ENCODE measurements at places on chromosomes 6 and 20.

DNA sequence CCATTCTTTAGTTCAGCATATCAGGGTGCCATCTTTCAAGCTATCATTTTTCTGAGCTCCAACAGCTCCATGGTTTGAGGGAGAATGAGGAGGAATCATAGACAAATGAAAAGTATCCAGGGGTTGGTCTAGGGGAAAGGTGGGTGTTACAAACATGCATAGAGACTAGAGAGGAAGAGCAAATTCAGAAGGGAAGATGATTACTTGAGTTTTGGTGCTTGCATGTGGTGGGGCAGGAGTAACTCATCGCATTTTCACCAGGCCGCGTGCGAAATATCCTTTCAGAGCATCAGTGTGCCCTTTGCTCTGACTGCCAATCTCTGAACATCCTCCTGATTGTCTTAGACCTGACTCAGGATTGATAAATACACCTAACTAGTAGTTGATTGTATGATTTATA is 7.7 kb upstream of the BICRAL start:
- DNase-seq: no peak

- DNase-seq: no peak
Measured at GRCh38 chr6:92380803-92381601, 1038.4 kb downstream of the EPHA7 start.

DNA sequence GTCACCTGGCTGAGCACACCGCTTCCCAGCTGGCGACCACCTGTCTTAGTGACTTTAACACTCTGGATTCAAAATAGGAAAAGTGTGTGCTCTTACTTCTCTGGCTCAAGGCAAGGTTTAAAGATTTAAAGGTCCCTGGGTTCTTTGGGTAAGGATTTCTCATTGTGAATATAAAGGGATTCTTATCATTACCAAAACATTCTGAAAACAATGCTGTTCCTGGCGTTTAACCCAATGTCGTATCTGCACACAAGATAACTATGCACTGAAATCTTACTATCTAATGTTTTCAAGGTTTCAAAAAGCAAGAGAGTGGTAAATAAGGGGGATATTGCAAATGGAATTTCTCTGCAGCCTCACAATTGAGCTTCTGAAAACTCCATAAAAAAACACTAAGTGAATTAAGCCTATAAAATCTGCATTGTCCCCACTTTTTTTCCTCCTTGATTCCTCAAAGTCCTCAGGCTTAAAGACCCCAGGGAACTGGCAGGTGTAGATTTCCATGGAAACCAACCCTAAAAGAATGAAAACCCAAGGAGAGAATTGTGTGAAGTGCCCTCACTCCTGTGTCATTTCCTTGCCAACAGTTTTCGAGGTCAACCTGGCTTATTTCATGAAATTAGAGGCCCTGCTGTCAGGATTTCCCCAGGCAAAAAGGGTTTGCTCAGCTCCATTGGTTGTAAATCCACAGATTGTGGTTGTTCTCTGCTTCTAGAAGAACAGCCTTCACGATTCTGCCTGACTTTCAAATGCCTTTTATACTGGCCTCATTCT is 44.0 kb downstream of the BMP2 start:
- DNase-seq: no peak

GRCh38 chr6:41536795-41537758 is 9.1 kb upstream of the FOXP4 start:
- DNase-seq: no peak

DNA sequence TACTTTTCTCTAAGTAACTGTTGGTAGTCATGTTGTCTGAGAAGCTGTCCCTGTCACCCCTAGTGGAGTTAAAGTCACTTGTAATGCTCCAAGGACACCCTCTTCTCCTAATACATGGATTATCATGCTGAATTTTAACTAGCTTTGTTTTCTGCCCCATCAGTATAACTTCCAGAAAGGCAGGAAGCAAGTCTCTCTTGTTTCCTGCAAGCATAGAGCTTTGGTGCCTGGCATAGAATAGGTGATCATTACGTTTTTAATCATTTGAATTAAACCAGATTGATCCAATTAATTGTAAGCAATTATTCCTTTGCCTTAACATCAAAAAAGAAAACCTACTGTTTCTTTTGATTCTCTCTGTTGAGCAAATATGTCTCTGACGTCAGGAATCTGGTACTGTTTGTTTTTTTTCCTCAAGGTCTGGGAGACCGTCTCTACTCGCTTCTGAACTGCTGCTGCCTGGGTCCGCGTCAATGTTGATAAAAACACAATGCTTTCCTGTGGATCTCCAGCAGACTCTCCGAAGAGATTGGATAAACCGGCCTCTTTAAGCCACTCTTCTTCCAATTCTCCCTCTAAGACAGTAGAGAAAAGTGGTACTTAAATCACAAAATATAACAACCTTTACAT is 71.8 kb downstream of the ARHGAP18 start:
- no peak for DNase-seq

DNA sequence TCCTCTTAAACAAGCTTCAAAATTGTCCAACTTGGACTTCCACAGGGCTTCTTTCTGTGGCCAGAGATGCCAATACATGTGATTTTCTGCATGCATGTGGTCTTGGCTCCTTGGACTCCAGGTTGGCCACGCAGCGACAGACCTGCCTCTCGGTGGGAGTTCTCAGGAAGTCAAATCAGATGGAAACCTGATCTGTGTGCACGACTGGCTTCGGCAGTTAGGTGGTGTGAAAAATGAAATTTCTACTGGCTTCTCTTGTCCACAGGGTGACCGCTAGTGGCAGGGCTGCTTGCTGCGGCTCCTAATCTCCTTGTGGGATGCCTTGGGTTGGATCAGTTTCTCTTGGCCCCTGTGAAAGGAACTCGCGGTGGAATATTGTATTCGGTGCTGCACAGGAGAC is 57.3 kb downstream of the PHACTR3 start:
- DNase-seq: no peak

DNA sequence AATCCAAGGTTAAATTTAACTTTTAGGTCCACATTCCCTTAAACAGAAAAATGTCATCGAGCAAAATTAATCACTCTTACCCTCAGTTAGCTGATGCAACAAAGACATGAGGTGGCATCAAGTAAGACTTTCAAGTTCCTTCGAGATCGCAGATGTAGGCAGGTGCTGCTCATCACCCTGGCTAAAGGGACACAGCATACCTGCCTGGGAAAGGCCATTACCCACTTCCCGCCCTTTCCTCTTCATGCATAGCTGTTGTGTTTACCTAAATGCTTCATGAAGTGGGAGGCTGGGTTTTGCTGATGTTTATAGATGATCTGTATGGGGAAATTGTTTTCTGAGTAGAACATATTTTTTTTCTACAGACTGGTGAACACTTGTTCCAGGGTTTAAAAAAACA is 67.7 kb downstream of the GFRA4 start:
- no peak for DNase-seq

DNA sequence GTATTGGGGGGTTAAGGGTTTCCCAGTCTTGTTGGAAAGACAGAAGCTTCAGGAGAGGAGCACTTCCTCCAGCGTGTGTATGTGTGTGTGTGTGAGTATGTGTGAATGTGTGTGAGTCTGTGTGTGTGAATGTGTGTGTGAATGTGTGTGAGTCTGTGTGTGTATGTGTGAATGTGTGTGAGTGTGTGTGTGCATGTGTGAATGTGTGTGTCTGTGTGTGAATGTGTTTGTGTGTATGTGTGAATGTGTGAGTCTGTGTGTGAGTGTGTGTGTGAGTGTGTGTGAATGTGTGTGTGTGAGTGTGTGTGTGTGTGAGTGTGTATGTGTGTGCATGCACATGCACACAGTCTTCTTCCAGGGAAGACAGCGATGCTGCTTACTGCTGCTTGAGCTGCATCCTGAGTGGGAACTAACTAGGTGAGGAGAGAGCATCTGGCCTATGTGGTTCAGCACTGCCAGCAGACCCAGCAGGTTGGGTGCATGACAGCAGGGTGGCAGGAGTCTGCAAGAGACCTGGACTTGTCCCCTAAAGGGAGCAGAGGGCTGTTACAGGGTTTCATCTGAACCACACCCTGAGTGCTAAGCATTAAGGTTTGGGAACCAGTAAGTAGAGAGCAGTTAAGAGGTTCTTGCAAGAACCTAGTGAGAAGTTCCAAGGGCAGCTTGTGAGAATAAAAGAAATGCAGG is 22.7 kb upstream of the CCND3 start:
- DNase-seq: no peak

DNA sequence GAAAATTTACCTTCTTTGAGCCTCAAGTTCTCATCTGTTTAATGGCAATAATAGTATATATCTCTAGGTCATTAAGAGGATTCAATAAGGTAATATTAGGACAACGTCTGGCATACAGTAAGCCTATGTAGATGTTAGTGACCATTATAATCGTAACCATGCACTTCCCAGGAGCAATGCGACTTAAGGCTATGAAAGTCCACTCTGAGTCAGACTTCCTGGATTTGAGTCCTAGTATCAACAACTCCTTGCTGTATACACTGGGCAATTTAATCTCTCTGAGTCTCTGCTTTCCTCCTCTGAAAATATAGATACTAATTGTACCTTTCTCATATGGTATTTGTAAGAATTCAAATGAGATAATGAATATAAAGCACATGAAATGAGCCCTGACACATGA is 168.1 kb upstream of the HDDC2 start:
- DNase-seq: no peak

GRCh38 chr6:97850458-97851212 is 567.6 kb upstream of the MMS22L start:
- DNase-seq: no peak

DNA sequence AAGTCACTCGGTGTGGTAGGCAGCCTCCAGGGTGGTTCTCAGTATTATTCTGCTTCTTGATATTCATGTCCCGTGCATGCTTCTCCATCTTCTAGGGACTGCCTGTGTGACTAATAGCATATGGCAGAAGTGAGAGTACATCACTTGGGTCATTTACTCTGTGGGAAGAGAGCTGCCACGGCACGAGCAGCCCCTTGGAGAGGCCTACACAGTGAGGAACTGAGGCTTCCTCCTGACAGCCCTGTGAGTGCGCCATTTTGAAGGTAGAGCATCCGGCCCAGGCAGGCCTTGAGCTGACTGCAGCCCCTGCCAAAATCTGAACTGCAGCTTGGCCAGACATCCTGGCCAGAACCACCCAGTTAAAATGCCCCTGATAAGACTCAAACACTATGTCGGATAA is 17.3 kb upstream of the MCUR1 start:
- no peak for DNase-seq

GRCh38 chr6:128493877-128494276 is 26.5 kb downstream of the PTPRK start:
- DNase-seq: no peak

- no peak for DNase-seq
Measured at GRCh38 chr6:16844183-16844582, 82.9 kb upstream of the ATXN1 start.

DNA sequence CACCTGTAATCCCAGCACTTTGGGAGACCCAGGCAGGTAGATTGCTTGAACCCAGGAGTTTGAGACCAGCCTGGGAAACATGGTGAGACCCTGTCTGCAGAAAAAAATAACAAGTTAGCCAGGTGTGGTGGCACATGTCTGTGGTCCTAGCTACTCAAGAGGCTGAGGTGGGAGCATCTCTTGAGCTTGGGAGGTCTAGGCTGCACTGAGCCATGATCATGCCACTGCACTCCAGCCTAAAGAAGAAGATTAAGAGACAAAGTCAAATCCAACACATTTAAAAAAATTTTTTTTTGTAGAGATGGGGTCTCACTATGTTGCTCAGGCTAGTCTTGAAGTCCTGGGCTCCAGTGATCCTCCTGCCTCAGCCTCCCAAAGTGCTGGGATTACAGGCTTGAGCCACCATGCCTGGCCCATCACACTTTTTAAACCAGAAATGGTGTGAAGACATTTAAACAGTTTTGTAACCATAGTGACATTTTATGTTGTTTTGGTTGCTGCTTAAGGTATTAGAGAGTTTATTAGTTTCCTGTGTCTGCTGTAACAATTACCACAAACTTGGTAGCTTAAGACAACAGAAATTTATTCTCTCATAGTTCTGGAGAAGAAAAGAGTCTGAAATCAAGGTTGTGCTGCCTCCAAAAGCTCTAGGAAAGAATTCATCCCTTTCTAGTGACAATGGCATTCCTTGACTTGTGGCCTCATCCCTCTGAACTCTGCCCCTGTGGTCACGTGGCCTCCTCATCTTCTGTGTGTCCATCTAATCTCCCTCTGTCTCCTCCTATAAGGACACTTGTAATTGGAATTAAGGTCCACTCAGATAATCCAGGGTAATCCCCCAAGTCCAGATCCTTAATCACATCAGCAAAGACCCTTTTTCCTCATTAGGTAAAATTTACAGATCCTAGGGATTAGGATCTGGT is 104.6 kb upstream of the TNFAIP3 start:
- DNase-seq: no peak

DNA sequence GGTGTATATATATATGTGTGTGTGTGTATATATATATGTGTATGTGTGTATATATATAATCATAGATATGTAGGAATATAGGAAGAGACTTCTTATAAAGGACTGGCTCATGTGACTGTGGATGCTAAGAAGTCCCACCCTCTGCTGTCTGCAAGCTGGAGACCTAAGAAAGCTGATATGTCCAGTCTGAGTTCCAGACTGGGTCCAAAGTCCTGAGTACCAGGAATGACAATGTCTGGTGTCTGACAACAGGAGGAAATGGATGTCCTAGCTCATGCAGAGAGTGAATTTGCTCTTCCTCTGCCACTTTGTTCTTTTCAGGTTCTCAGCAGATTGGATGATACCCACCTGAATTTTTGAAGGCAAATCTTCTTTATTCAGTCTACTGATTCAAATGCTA is 7.1 kb downstream of the ALDH5A1 start:
- no peak for DNase-seq

DNA sequence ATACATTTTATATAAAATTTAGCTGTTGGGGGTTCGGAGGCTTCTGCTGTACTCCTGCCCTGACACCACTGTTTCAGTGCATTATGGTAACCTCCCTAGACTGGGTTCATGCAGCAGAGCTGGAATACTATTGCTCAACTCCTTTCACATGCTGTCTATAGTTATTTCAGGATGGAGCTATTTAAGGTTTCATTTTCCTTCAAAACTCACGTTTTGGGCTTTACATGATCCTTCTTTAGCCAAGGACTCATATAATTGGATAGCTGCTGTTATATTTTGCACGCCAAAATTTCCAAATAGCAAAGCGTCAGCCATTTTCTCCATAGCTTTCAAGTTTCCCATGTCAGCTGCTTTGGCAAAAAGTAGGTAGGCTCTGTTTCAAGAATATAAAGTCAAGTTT is 76.8 kb downstream of the SEL1L2 start:
- DNase-seq: no peak

- no peak for DNase-seq
Measured at GRCh38 chr6:149854532-149854931, 9.6 kb downstream of the LRP11 start.

- no peak for DNase-seq
Measured at GRCh38 chr6:1869769-1870168, 260.1 kb downstream of the FOXC1 start.

- DNase-seq: no peak
Measured at GRCh38 chr6:39688494-39688893, 36.7 kb downstream of the KIF6 start.

DNA sequence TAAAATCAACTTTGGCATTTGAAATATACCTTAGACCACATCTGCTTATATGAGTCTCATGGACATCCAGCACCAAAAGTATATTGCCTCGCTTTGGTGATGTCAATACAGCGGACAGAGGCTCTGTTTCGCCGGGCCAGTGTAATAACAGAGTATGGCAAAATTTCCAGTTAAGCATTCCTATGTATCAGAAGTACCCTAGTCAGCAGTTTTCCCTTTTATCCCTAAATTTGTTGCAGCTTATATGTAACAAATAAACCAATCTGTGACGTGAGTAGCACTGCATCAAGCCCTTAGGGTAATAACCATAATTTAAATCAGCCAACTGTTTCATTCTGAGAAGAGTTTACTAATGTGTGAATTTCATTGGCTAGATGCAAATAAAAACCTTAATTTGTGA is 585.5 kb upstream of the ADGRB3 start:
- no peak for DNase-seq

GRCh38 chr20:41052742-41053419 is 24.3 kb downstream of the TOP1 start:
- no peak for DNase-seq

GRCh38 chr6:225907-226306 is 66.4 kb upstream of the DUSP22 start:
- DNase-seq: no peak
